Activated CD8-positive, alpha-beta memory T cell treated with anti-CD3 and anti-CD28 coated beads for 48 hours (primary cell): ENCODE measurements at places on chromosomes 12 and 14.

DNA sequence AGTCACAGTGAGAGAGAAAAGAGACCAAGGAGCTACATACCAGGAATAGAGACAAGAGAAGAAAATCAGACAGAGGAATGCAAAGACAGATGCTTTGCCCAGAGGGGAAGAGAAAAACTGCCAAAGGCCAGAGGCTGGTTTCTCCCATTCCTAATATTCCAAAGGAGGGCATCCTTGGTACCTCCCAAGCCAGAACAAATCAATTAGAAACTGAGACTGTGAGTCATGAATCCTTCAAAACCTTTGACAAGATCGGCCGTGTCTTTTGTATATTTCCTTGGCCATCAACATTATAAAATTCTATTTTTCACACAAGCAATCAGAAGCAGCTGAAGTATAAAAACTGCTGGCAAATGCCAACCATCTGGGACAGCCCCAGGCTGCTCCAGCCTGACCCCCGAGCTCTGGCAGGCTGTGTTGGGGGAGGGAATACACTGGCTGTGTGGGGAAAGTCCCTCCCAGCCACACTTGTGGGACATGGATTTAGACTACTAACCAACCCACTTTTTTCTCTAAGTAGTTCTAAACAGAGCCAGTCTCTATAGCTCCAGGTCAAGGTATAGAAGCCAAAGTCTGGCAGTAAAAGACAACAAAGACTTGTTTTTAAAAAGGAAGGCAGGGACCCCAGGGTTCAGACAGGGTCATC is 13.7 kb downstream of the POMT2 start:
- no peak for DNase-seq

DNA sequence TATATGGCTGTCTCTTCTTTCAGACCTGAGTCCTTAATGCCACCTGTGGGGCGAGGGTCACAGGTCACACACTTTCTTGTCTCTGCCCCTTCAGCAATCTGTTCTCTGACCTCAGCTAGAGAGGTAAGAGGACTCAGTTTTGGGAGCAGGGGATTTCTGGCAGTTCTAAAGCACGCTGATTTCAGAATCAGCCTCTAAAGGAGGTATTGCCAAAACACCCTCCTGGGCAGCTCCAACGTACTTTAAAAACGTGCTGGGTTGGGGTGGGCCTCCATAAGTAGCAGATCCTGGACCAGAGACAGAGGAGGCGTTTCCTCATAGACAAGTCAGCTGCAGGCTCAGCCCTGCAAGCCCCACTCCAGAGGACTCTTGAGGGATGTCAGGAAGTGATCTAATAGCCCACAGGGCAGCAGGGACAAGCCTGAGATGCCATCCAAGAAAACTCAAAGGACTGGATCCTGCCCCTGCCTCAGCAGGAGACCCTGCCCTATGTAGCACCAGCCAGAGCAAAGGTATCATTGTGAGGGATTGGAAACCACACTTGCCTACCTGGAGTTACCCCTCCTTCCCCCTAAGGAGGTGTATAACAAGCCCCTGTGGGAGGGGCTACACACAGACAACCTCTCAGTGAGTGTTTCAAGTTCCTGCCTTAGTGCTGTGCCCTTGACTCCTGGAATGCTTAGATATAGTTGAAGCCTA is 8.5 kb downstream of the CTDSP2 start:
- no peak for DNase-seq

GRCh38 chr12:15778126-15778525 is 11.1 kb downstream of the EPS8 start:
- no peak for DNase-seq

DNA sequence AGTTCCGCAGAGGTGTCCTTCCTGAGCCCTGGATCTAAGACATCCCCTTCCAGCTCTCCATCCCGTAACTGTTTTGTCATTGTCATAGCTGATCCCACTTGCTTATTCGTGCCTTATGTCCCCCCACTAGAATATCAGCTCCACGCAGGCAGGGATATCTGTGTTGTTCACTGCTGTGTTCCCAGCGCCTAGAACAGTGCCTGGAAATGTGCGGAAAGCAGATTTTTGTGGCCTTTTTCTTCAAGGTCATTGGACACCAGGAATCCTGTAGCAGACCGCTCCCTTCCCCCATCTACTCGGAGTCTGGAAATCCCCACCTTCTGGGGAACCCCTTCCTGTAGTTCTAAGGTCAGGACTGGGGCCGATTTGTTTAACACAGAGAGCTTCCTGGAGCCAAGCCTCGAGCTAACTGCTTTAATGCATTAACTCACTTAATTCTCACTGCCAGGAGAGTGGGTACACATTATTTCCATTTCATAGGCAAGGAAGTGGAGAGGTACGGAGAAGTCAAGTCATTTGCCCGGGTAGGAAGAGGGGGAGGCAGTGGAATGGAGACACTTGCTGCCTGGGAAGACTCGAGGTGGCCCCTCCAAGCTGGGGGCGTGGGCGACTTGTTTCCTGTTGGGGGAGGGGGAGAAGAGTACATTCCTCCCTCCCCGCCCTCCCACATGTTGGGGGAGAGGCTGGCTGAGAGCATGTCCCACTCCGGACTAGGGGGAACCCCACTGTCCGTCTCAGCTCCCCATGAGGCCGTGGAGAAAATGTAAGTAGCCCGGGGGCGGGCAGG is 1.2 kb upstream of the SH2B3 start:
- DNase-seq, result peak; percentile 39

GRCh38 chr12:47193066-47193465 is 113.3 kb upstream of the AMIGO2 start:
- no peak for DNase-seq
